Stimulated activated CD4-positive, alpha-beta T cell treated with anti-CD3 and anti-CD28 coated beads, Interleukin-1b, Interleukin-23, amount 100 ng/mL, for 1 hour (primary cell): ENCODE measurements at places on chromosomes 6 and 20.

DNA sequence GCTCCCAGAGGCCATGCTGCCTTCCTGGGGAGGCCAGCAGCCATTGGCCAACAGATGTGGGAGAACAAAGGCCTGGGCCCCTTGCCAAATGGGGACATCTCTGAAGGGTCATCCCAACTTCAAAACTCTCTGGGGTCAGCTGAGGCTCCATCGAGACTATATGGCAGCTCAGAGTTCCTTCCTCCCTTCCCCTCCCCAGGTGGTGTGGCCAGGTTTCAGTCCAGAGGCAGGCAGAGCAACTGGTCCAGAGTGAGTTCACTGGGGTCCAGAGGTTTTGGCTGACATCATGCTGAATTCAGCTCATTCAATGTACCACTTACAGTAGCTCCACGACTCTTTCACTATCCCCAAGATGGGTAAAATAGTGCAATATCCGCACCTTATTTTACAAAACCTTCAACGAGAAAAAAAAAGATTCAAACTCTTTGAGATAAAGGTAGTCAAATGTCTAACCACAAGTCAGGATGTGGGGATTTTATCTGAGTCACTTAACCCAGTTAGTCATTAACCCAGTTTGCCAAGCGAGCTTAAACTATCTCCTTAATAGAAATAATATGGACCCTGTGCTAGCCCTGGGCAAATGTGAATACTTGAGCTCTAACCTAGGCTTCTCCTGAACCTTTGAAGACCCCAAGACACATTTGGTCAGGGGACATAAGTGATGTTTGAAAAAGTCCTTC is 108.4 kb upstream of the PLEKHG1 start:
- DNase-seq, result no peak

DNA sequence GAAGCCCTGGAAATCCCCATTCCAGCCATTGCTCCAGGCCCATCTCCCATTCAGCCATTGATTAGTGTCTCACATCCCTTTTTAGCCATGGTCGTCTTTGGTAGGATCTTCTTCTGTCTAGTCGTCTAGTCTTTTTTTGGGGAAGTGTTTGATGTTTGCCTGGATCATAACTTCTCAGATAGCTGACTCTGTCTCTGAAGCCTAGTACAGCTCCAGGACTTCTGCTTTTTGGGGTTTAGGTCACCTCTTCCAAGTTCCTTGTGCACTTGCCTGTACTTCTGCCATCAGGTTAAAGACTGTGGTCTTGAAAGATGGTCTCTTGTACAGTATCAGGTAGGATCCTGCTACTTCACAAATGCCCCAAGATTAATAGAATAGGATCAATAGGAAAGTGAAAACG is 553.5 kb downstream of the PKHD1 start:
- DNase-seq, result no peak

- DNase-seq, result no peak
Measured at GRCh38 chr20:3784216-3784853, 2.2 kb downstream of the CENPB start.

DNA sequence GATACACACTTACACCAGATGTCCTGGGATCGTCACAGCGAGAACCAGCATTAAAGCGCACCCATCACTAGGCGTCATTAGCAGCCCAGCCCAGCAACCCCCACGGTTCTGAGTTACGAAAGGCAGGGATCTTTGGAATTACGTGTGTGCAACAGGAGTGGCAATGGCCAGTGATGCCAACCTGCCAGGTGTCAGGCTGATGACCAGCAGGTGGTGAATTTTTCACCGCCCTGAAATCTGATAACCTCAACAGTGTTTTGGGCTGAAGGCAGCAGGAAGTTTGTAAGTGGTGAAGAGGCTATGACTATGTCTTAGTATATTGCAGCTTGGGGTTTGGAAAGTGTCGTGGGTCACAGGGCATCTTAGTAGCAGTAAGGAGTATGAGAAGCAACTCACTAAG is 166.1 kb downstream of the TMEM242 start:
- DNase-seq, result no peak

GRCh38 chr6:3584606-3585005 is 127.8 kb upstream of the SLC22A23 start:
- DNase-seq, result no peak

DNA sequence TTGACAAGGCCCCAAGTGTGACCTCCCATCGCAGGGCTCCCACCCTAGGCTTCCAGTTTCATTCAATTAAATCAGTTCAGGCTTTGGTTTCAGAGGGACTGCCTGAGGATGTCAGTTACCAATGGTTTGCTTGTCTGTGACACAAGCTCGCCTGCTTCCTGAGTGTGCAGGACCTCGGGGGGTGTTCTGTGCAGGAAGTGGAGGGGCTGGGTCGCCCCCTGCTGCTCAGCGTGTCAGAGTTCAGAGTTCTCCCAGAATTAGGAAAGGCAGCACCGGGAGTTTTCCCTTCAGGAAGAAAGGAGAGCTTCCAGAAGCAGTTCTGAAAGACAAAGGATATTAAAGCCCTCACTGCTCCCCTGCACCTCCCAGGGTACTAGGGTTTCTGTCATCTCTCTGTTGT is 50.8 kb upstream of the TGM3 start:
- no peak for DNase-seq

DNA sequence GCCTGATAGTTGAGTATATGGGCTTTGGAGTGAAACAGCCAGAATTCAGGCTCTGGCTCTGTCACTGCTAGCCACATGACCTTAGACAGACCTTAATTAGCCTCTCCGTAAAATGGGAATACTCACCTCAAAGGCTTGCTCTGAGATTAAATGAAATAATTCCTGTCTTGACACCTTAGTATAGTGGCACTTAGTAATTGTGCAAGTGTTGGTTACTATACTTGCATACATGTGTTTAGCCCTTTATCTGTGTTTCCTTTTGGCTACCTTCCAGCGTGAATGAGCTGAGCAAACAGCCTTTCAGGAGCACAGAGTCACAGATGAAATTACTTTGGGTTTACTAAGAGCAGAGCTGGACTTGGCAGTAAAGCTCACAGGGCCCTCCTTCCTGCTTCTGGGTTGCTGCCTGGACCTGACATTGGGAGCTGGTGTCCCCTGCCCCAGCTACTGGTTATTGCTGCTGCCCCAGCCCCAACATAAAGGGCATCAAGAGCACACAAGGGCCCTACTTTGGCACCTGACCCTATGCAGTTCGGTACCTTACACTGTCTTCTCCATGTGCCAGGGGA is 32.8 kb downstream of the CD164 start:
- no peak for DNase-seq

DNA sequence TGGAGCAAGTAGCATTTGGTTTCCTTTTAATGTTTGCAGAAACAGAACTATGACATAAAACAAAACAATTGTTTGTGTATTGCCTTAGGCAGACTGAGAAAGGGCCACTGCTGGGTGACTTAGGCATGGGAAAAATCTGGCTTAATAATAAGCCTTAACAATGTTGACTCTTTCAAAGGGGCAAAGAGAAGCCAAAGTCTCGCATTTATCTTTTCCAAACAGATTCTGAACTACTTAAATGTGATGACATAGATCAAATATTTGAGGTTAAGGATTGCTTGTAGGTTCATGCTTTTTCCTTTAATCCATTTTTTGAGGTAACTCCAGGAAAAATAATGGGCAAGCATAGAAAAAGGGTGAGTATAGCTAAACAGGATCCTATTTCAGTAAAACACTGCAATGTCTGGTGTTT is 39.6 kb downstream of the ADAT2 start:
- no peak for DNase-seq

DNA sequence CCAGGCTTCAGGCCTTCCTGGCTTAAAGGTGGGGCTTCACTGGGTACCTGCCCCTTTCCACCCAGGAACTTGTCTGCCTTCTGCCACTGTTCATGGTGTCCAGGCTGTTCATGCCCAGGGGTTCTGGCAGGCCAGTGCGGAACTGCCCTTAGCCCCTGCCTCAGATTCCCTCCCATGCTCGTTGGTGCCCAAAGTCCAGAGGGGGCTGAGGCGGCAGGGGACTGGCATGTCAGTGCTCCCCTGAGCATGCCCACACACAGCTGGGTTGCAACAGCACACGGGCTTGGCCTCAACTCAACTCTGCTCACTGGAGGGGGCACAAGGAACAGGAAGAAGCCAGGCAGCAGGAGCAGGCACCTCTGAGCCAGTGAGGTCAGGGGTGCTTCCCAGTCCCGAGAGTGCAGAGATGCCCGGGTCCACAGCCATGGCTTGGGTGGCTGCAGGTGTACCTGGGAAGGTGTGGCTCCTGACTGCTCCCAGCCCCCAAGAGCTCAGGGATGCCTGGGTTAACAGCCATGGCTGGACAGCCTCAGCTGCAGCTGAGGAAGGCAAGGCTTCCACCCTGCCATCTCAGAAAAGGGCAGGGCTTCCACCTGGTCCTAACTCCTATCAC is 845.9 kb downstream of the EYS start:
- DNase-seq, result no peak

DNA sequence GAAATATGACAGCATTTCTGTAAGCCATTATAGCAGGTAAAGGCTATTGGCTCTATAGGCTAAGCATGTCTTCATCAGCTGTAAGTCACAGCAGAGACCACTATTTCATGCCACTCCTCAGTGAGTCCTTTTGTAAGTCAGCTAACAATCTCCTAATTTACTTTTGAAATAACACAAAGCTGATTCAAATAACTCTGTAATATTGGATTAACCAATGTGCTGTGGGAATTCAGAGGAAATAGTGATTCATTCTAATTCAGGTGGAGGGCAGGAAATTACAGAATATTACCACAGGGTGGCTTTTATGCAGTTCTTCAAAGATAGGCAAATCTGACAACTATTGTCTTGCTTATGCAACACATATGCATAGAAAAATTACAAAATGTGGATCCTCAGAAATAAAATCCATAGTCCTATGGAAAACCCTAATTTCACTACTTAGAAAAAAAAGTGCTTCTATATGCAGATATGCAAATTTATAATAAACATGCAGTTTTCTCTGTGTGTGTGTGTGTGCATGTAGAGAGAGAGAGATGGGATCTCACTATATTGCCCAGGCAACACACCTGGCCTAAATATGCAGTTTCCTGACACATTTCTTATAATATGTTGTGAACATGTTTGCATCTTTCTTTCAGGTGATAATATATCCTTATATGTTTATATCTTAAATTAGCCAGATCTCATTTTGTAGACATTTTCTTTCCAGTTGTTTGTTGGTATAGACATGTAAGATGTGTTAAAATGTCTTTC is 4.8 kb upstream of the SMIM28 start:
- no peak for DNase-seq

DNA sequence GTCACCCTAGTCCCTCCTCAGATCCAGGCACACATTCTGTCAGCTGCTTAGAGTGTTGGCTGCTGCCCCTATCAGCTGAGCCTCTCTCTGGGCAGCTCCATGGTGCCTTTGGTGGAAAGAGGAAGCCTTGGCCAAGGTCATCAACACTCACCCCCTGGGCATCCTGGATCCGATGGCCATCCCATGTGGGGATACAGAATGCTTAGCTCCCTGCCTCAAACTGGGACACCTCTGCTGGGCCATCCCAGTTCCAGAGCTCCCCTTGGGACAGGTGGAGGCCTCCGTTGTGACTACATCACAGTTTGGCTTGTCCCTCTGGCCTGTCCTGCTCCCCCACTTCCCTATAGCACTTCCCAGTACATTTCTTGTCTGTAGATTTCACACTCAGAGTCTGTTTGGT is 45.6 kb downstream of the TOX2 start:
- no peak for DNase-seq

- DNase-seq, result no peak
Measured at GRCh38 chr20:10560686-10561085, 113.1 kb downstream of the JAG1 start.

DNA sequence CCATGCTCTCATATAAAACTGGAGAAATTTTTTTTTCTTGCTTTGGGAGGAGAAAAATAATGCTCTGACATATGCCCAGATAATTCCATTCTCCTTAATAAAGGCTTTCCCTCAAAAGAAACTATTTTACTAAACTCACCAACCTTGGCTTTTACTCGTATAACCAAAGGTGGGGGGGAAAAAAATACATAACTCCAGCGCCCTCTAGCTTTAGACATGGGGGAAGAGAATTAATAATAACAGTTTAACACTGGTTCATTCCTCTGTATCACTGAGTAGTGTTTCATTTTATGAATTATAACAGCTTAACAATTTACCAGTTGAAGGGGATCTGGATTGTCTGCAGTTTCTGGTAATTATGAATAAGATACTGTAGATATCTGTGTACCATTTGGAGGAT is 1226.1 kb downstream of the GRIK2 start:
- DNase-seq, result no peak

DNA sequence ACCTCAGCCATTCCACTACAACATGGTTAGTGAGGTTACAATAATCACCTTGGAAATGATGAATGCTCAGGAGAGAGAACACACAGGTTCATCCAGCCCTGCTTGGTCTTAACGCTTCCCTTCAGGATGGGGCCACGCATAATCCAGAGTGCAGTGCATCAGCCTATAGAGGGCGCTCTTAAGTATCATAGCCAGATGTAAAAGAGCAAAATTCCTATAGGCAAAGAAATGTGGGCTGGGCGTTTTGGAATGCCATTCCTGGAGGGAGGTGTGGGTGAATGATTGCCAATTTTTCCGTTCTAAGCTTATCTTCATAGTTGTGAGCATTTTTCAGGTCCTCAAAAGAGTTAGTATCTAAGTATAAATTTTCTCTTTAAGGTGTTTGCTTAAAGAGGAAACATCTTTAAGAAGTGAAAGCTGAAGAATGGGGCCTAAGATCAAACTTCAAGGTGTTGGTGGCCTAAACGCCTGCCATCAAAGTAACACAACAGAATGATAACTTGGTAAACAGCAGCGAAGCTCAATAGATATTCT is 1.8 kb downstream of the RIPOR2 start:
- no peak for DNase-seq

GRCh38 chr6:30720738-30721197 is 616 bp downstream of the TUBB start:
- DNase-seq, result no peak
